CD4-positive, alpha-beta memory T cell (primary cell): ENCODE measurements at places on chromosomes 11 and 22. TPM values are rescaled to one million over a fixed set of nuclear protein-coding genes. Genes with fewer than 3 reads are reported as not detected.

CARNS1 gene
- 3.3 TPM for total RNA-seq

P4HA3 gene
- total RNA-seq, result not detected

- no peaks in the 10 kb centered on the region for H3K4me1 ChIP-seq
- H3K27ac ChIP-seq, result no peak overlapping the region
- H3K4me3 ChIP-seq, result no peak overlapping the region
- no peaks in the 10 kb centered on the region for H3K27me3 ChIP-seq
- DNase-seq, result no peak
- no peaks in the 10 kb centered on the region for H3K36me3 ChIP-seq
These were observed 8.3 kb downstream of the BRSK2 start for GRCh38 chr11:1397862-1398527.

DNA sequence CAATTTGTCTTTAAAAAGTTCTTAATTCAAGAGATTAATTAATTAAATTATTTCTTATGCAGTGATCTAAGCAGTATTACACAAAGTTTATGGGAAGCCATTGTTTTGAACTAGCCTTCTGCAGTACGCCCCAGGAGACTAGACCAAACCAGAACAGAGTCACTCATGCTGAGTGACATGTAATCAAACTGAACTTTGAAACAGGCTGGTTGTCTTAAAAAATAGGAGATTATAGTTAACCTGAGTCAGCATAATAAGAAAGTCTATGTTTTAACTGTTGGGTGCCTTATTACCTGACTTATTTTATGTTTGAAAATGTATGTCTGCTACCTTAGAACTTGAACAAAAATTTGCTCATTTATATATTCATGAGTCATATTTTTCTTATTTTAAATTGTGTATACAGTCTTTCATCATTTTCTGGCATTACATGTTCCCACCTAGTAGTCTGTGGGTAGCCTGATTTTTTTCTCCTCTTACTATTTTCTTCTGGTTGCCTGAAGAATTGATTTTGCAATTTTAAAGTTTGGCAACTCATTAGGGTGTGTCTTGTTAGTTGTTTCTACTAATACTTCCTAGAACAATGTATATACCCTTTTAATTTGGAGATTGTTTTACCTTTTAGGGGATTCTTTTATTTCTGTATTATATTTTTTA lies 161.4 kb downstream of the AASDHPPT start:
- H3K36me3 ChIP-seq, result no peaks in the 10 kb centered on the region
- no peak for DNase-seq
- no peaks in the 10 kb centered on the region for H3K4me1 ChIP-seq
- H3K4me3 ChIP-seq, result no peak overlapping the region
